ENCODE measurements at places on chromosomes 1 and 21.

DNA sequence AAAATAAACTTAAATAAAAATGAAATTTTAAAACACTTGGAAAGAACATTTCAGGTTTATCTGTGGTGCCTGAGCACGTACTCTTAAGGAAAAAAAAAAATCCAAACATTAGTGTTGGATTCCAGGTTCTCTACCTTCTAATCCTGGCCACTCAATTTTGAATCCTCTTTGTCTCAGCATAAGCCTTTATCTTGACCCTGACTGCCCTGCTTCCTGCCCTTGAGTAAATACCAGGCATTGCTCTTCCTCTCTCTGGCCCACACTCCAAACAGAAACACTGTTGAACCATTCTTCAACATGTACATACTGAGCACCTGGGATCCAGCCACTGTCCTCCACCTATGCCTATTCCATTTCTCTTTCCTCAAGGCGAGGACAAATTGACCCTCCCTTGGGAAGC lies 11.4 kb upstream of the VANGL1 start:
- ATAC-seq = no peak

DNA sequence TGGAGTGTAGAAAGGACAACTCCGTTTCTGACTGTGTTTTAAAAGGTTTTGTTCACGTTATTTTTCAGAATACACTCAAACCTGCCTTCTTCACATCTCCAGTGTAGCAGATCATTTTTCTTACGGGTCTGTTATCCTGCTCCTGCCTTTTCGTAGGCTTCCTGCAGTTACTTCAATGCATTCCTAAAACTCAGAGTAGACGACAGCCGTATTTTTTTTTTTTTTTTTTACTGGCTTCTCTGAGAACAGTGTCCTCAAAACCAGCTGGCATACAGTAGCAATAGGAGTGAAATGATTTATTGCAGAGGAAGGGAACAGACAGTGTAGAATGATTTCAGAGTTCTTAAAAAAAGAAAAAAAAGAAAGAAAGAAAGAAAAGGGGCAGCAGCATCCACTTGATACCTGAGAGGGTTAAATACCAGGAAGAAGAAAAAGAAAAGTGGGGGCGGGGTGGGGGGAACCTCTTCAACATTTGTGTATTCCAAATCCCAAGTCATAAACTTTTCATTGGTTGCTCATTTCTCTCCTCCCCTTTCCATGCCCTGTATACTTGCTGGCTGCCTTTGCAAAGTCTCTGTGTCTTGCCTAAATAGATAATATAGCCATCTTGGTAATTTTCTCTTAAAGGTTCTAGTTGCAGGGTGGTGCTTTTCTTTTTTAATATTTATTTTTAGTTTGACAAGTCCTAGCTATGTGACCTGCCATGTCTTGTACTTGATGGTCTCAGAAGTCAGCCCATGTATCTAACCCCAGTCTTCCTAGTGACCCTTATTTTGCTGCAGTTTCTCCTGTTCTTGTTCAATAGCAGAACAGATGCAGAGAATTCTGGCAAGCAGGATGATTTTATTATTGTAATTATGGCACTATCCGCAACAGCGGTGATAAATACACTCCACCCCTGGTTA lies 2.8 kb downstream of the TGFB2 start:
- ATAC-seq = no peak

DNA sequence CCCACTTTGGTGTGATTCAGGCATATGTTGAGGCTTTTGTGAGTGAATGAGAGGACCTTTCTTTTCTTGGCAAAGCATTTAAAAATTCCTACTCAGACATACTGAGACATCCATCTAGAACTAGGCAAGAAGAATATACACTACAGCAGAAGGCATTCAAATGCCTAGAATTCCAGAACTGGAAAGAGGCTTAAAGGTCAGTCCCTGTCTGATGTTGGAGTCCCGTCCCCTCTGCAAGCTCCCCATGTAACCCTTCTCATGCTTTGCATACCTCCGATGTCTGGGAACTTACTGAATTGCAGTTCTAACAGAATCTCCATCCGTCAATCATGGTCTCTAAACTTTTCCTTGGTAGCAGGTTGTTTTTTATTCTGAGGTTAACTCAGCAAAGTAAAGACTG lies 152.9 kb downstream of the ATP6V1G3 start:
- no peak for ATAC-seq

DNA sequence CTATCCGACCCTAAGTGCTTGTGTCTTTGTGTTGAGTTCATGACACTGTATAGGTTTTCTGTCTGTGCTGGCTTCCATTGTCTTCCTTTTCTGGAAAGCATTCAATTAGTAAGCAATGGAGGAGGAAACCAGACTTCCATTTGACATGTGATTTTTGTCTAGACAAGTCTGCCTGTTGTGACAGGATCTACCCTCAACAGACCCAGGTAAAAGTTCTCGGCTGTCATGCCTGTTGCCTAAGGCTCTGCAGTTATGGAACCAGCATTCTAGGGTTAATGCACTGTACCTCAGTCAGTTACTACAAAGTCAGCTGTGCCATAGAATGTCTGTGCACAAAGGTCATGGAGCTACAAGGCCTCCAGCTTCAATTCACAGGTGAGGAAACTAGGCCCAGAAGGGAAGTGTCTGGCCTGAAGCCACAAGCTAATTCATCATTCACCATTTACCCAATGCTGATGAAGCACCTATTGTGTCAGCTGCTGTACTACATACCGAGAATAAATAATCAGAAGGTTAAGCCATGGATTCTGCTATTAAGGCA lies 72.3 kb downstream of the PLPP3 start:
- ATAC-seq = peak; percentile 93

- no peak for ATAC-seq
These were observed 109.2 kb upstream of the SERTAD4 start for GRCh38 chr1:210123383-210123782.

- ATAC-seq = no peak
These were observed 24.9 kb upstream of the KIRREL1 start for GRCh38 chr1:157968508-157968907.

GRCh38 chr1:205226868-205227583 lies 720 bp upstream of the TMCC2 start:
- ATAC-seq = peak; percentile 44
